Mesenteric fat pad (tissue), 1 donor: ENCODE measurements at places on chromosomes 7 and 10. TPM values are rescaled to one million over a fixed set of nuclear protein-coding genes. Genes with fewer than 3 reads are reported as not detected.

The ADAMTS14 gene
- total RNA-seq: 0.61 TPM

The LRRN3 gene
- 2.0 TPM for total RNA-seq

The SH2D4B gene
- 0.35 TPM for total RNA-seq

The PNLIP gene
- total RNA-seq: 1.5 TPM

The SEMA3A gene
- 10.2 TPM for total RNA-seq

The LRRC4 gene
- total RNA-seq: 6.5 TPM

The WNT8B gene
- total RNA-seq: not detected

The FAM241B gene
- 2.6 TPM for total RNA-seq

The GARIN1A gene
- total RNA-seq: 10.2 TPM

The IL15RA gene
- total RNA-seq: 24.6 TPM

The ASAH2 gene
- 2.4 TPM for total RNA-seq

The AASS gene
- total RNA-seq: 24.7 TPM

The CFAP46 gene
- total RNA-seq: not detected

The PNLIPRP1 gene
- total RNA-seq: 0.90 TPM

The TRIM73 gene
- total RNA-seq: 5.4 TPM

The PPP1R17 gene
- total RNA-seq: not detected

The WDR86 gene
- 19.4 TPM for total RNA-seq

The SMARCD3 gene
- total RNA-seq: 36.5 TPM

The KAZALD1 gene
- 1.9 TPM for total RNA-seq

The MAT1A gene
- total RNA-seq: 0.13 TPM

The DYNC1I1 gene
- total RNA-seq: 4.3 TPM
